Osteocyte (in vitro differentiated cells): ENCODE measurements at places on chromosomes 16 and 17. TPM values are rescaled to one million over a fixed set of nuclear protein-coding genes. Genes with fewer than 3 reads are reported as not detected.

MRPS7 gene
- 49.6 and 50.4 TPM in 2 replicates for total RNA-seq

COPS3 gene
- 54.9 and 55.9 TPM in 2 replicates for total RNA-seq

TBC1D3K gene
- total RNA-seq = not detected in 2 replicates

LIG3 gene
- 38.6 and 44.7 TPM in 2 replicates for total RNA-seq

DNA sequence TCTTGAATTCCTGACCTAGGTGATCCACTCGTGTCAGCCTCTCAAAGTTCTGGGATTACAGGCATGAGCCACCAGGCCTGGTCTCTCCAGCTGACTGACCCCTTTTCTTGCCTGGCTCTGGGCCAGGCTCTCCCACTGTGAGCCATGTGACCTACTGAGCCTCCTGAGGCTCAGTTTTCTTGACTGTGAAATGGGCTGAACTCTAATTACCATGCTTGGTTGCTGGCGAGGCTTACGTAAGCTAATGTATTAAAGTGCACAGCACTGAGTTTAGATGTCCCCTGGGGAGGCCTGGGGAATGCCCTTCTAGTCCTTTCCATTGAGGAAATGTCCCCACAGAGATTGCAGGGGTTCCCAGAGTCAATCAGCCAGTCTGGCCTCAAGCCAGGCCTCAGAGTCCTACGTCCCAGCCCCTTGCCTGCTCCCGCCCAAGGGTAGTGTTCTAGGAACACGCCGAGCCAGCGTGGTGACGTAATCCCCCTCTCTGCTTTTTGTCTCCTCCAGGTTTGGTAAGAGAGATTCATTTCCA is 45.8 kb upstream of the LGALS9 start:
- no peak for DNase-seq

- no peak for DNase-seq
Observed at GRCh38 chr17:72611172-72611571, 481.3 kb downstream of the SLC39A11 start.

DNA sequence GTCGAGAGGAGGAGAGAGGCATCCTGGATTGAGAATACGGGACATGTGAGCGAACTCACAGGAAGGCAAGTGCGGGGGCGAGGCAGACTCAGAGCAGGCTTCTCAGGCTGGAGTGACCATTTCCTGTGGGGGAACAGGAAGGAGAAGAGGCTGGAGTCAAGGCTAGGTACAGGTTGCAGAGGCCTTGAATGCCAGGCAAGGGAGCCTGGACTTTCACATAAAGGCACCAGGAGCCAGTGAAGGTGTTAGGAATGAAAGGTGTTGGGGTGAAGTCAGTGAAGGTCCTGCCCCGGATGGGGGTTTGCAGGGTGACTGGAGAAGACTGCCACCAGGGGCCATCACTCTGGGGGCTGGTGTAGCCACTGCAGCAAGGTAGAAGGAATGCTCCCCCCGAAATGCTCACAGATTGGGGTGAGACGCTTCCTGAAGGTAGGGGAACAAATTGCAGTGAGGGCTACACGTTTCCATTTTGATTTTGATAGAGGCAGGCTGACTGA is 5.3 kb upstream of the GPRC5C start:
- no peak for DNase-seq

- DNase-seq = no peak
Observed at GRCh38 chr17:29592850-29593551, at the start of gene ANKRD13B. Gene ANKRD13B, plus strand, starts transcription at chr17:29593132. Its CDS starts 490 bp downstream, at chr17:29593622.

DNA sequence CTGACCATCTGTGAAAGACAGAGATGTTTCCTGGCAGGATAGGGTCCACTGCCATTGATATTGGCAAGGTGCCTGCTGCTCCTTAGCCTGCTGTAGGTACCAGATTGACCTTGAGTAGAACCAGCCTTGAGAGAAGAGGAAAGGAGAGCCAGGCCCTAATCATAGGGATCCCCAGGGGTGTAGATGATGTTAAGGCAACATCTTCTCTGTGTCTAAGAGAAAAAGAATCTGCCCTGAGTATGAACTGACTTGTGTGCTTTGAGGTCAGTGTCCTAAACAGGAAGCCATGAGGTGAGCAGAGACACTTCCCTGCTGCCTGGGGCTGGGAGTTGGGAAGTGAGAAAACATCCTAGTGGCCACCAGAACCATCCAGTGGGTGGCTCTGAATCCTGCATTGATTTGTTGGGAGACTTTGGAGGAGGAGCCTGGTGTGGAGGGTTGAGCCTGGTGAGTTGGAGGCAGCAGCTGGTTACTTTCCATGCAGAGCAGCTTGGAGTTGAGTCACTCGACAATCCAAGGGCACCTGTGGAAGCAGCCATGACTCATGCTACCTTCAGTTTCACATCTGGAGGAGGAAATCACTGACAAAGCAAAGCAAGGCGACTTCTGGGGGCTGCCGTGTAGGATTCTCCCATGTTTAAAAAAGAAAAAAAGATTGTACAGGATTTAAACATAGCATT is 47.8 kb downstream of the BMERB1 start:
- peak; percentile 60 for DNase-seq

- DNase-seq = no peak
Observed at GRCh38 chr17:34163123-34163522, 92.0 kb upstream of the CCL2 start.

DNA sequence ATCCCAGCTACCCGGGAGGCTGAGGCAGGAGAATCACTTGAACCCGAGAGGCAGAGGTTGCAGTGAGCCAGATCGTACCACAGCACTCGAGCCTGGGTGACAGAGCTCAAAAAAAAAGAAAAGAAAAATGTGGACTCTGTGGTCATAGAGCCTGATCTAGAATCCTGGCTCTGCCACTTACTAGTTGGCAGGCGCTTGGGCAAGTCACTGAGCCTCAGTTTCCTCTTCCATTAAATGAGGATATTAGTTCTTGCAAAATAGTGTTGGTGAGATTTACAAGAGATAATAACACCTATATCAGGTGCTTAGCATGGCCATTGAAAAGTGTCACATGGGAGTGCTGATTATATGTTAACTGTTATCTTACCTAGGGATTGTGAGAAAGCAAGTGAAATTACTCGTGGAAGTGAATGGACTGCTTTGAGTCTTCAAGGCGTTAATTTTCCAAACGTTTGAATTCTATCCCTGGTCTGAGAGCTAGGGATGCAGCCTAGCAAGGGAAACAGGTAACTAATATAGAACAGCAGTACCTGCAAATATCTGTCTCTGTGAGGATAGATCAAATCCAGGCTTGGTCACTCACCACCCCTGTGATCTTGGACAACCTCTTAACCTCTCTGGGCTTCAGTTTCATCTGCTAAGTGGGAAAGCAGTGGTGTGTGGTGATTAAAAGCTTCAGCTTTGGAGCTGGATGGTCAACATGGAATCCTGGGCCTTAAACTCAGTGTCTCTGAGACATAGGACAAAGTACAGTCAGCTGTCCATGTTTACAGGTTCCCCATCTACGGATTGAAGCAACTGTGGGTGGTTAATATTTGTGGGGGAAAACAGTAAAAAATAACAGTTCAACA is 953 bp upstream of the NSMCE1 start:
- peak; percentile 8 for DNase-seq

- no peak for DNase-seq
Observed at GRCh38 chr17:9612006-9612405, 33.3 kb upstream of the USP43 start.

GRCh38 chr17:39014044-39014794 is 47.0 kb upstream of the FBXO47 start:
- no peak for DNase-seq

GRCh38 chr17:72121164-72122009 is 567 bp downstream of the SOX9 start:
- peak; percentile 86 for DNase-seq

GRCh38 chr16:69930117-69930776 is 20.9 kb upstream of the CLEC18A start:
- no peak for DNase-seq

- no peak for DNase-seq
Observed at GRCh38 chr17:5563456-5563855, 20.9 kb downstream of the NLRP1 start.
